LHCN-M2 (cell line): ENCODE measurements at places on chromosomes 5 and 9.

DNA sequence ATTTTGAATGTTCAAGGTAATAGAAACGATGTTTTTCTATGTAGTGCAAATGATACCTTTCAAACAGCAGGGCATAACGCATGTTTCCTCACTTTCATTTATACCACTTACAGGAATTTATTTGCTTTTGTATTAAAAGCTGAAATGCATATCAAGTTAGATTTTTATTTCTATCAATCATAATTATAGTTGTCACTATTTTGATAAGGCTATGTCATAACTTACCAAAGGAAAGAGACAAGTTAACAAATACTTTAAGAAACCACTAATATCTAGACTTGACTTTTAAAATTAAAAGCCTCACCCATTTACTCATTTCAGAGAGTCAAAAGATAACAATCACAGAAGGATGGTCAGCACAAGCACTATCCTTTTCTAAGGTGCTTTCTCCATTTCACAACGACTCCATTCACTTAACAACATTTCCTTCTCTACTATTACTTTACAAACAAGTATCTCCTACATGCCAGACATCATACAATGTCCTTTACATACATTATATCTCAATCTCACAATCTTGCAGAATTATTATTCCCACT, 12.6 kb downstream of the ERP44 start:
- no peak for DNase-seq

GRCh38 chr5:113242481-113243348, 192.1 kb downstream of the TSSK1B start:
- DNase-seq: peak; percentile 34

DNA sequence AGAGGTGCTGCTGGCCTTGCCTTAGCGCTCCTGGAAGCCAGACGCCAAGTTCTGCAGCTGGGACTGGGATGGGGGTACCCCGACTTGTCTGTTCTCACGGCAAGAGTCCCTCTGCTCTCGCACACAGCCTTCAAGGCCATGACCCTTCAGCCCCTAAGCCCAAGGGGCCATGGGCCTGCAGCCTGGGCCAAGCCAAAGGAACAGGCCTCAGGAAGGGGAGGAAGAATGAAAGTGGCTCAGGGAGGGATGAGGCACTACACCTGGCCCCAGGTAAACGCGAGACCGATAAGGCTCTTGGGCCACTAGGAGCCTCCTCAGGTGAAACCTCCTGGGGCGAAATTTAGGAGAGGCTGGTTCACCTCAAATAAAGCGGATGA, 3.9 kb downstream of the EBF1 start:
- DNase-seq: no peak

GRCh38 chr9:100534401-100534800, 43.5 kb upstream of the CAVIN4 start:
- peak; percentile 13 for DNase-seq

- no peak for DNase-seq
Measured at GRCh38 chr9:136455043-136456002, 15.7 kb upstream of the INPP5E start.

- no peak for DNase-seq
Measured at GRCh38 chr5:130102960-130103359, 198.7 kb downstream of the CHSY3 start.

DNA sequence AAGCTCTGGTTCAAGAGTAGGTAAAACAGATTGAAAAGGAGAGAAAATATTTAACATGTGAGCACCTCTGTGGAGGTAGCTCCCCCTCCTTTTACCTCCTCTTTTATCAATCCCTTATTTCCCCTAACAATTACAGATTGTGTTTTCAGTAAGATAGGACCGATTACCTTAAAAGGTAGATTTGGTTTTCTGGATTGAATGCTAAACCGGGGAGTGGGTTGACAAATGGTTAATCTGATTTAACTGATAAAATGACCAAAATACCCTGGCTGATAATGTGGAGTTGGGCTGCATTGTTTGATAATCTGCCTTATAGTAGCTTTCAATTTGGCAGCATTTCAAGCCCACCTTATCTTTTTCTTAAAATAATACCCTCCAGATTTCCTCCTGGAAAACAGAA, 83.9 kb downstream of the EGFLAM start:
- DNase-seq: no peak

DNA sequence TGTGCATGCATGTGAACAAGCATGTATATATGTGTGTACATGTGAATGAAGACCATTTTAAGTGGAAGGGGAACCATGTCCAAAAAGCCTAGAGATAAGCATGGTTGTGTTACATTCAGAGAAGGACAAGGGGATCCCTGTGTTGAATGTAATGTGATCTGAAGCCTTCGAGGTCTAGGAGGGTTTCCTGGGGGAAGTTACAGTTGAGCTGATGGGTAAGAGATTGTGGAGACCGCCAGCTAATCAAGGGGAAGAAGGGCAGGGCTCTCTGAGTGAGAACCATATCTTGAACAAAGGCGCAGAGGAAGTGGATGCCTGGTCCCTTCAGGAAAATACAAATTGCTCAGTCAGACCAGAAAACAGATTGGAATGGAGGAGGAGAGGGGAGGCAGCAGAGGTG, 45.5 kb upstream of the TNFSF15 start:
- DNase-seq: no peak

DNA sequence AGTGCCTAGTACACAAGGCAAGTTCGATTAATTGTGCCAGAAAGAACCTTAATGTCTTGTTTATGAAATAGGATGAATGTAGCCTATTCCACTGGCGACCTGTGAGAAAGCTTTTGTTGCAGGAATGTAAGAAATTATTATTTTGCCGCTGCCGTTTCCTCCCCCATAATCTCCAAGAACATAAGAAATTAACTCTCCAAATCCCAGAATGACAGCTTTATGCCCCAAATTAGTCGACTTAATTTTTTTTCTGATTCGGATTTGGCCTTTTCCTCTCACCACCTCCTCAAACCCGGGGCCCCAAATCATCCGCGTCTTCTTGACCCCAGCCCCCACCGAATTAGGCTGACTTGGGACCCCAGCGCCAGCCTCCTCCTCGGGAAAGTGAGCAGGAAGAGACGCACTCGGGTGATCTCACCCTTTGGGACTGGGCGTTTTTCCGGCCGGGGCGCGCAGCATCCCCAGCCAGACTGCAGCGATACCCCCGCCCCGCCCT, 682 bp upstream of the SPTAN1 start:
- DNase-seq: no peak

DNA sequence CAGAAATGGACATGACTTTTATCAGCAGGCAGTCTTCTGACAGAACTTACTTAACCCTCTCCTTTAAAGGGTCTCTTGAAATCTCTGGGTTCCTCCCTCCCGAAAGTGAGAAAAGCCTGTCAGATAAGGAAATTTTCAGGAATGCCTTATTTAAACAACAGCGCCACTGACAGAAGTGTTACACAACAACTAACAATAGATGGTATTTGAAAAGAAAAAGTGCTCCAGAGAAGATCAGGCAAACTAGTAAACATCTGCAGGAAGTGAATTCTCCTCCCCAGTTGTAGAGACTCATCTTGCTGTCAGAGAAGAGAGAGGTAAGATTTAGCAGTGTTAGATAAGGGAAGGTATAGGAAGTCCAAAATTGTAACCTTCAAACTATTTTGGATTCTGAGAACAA, 107.2 kb upstream of the NFIL3 start:
- no peak for DNase-seq

GRCh38 chr9:80062567-80062966, 490.8 kb downstream of the TLE4 start:
- peak; percentile 23 for DNase-seq

DNA sequence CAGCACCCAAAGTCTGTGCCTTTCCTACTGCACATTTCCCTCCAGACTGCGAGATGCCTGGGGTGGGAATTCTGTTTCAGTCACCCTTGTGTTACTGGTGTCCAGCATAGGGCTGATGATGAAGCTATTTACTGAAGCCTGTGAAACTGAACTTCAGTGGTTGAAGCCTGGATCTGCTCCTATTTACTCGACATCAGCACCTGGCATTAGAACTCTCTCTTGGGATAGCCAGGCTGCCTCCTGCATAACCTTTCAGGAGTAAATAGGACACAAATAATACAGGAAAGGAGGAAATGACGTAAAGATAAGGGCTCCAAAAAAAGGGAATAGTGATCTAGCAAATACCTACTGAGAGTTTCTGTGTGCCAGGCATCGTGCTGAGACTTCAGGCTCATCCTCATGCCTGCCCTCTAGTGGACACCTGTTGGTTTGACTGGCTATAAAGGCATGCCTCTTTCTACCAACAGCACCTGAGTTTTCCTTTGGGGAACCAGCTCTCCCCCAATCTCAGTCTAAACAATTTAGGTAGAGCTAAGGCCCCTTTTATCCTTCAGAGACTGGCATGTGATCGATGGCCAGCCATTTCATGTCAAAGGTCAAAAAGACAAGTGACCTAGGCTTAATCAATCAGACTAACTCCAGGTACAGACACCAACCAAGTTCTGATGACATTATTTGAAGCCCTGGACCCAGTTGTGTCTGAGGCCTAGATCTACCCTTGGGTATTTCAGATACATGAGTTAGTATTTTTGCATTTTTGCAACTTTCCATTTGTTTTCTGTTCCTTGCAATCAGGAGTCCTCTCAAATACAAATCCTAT, 192.1 kb upstream of the TRIM32 start:
- DNase-seq: no peak

- no peak for DNase-seq
Measured at GRCh38 chr9:36877239-36877638, 156.8 kb downstream of the PAX5 start.

GRCh38 chr9:20914556-20914955, 116.9 kb downstream of the HACD4 start:
- DNase-seq: peak; percentile 6

- DNase-seq: no peak
Measured at GRCh38 chr5:119582987-119583386, 46.4 kb upstream of the FAM170A start.

DNA sequence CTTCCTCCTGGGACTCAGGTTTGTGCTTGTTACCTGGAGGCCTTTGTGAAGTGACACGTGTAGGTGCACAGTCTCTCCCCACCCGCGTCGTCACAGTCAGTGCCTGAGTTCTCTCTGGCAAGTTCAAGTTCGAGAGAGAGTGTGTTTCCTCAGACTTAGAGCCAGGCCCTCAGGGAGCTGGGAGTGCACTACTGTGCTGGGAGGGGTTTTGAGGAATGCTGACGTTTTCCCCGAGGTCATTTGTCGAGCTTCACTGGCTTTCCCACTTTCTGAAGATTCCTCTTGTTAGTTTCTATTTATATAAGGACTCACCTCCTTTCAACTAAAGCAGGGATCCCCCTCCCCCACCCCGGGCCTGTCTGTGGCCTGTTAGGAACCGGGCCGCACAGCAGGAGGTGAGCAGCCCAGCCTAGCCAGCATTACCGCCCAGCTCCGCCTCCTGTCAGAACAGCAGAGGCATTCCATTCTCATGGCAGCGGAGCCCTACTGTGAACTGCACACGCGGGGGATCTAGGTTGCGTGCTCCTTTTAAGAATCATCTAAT, 209.2 kb downstream of the DIRAS2 start:
- no peak for DNase-seq

- no peak for DNase-seq
Measured at GRCh38 chr5:33688526-33688925, 203.3 kb downstream of the ADAMTS12 start.

DNA sequence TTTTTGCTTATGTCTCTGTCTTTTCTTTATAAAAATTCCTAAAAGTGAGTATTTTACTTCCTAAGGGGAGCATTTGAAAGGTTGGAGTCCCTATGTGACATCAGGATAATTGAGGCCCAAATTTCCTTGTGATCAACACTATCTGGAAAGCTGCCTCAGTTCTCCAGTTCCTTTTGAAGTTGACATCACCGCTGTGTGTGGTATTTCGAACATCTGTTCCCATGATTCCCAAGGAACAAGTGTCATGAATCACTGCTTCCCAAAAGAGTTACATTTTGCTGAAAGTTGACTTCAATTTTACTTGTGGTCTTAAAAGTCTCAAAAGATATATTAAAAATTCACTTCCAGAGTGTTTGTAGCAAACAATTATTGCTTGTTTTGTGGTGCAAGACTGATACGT, 452.1 kb upstream of the RGMB start:
- DNase-seq: no peak

- no peak for DNase-seq
Measured at GRCh38 chr5:101142102-101142501, 239.0 kb upstream of the ST8SIA4 start.

GRCh38 chr5:27810458-27810857, 772.1 kb upstream of the CDH9 start:
- DNase-seq: peak; percentile 71

DNA sequence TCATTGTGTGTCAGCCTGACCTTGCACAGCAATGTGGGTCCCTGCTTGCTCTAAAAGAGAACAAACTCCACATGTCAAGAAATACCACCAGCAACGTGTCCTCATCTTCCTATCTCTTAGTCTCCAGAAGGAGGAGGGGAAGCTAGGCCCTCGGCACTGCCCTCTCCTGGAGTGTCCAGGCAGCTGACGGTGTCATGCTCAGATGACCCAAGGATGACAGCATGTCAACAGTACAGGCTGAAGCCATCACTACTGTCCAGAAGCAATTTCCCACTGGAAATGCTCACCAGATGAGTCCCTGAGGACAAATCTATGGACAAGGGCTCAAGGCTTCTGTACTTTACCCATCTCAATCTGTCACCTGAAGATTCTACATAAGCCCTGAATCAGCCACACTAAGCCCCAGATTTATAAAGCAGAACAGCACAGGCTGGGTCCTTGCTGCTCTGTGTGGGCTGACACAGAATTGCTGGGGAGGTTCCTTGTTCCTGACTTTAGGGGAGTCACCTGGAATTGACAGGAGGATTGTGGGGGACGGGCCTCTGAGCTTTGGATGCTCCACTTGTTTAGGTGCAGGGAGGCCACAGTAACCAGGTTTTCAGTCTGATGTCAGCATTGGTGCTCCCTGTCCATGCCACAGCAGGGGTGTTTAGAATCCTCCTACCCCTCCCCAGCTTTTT, 210.2 kb downstream of the DAB2IP start:
- peak; percentile 24 for DNase-seq

DNA sequence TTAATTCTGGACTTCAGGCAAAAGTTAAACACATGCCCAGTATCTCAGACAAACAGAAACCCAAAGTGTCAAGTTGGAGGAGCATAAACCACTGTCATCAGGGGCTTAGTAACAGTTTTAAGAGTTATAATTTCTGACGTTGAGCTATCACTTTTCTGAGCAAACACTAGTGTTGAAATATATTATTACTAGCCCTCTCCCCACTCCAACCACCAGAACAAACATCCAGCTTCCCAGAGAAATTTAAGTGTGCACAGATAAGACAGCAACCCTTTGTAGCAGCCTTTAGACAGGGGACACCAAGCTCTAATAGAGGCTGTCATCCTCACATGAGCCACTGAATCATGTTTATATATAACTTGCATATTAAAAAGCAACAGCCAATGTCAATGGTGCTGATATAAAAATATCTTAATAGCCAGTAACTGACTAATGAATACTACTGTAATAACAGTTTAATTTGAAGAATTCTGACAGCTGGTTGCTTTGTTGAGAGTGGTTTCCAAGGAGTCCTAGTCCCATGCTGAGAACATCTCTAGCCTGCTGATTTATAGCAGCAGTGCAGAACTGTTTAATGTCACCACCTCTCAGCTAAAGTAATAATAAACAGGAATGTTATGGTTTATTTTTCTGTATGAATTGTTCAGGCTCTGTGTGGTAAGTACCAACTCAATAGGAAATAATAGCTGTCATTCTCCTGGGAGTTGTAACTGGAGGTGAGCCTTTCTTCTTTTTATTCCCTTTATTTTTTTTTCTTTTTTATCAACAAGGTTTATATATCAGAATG, 528.7 kb upstream of the ZNF608 start:
- DNase-seq: peak; percentile 86
